ENCODE measurements at places on chromosomes 7 and 10.

- no peak for DNase-seq
Measured at GRCh38 chr10:84293574-84294016, 34.8 kb upstream of the CCSER2 start.

DNA sequence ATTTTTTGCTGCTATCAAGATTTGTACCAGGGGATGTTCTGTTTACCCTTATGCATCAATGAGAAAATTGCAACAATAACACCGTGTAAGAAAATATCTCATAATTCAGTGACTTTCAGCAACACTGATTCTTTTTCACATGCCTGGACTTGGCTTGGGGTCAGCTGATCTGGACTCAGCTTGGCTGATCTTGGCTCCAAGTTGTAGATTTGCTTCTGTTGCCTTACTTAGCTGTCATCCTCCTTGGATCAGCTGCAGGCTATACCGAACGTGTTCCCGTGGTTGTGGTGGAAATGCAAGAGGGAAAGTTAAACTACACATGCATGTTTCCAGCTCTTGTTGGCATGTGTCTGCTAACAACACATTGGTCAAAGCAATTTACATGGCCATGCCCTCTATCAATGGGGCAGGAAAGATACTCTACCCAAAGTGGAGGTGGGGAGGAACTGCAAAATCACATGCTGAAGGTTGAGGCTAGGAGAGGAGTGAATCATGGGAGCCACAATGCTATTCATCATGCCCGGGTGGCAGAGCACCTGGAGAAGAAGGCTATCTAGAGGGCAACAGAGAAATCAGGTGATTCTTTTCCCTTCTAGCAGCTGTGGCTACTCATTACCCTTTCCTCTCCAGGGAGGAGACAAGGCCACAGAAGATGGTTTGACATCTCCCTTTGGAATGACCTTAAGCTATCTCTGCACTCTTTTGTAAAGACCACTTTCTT lies 1276.3 kb upstream of the AUTS2 start:
- DNase-seq, result no peak

- peak; percentile 65 for DNase-seq
Measured at GRCh38 chr10:72260976-72261783, 12.5 kb upstream of the DDIT4 start.

DNA sequence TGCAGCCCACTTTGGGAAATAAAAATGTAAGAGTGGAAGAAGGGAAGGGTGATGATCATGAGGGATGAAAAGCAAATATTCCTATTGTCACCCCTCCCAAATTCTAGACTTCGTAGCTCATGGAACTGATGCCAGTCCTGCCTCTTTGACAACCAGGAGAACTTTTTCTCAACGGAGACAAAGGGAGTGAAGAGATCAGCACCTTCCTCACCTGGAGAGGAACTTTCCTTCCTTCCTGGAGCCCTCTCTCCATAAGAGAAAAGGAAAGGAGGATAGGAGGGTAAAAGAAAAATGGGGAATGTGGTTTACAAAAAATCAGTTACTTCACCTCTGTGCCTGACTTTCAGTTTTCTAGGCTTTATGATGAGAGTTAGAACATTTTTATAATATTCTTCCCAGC lies 3.4 kb downstream of the TBX20 start:
- no peak for DNase-seq

GRCh38 chr7:95316588-95316987 lies 7.7 kb downstream of the PON1 start:
- no peak for DNase-seq

- DNase-seq, result no peak
Measured at GRCh38 chr10:16968416-16969041, 151.3 kb upstream of the RSU1 start.

- DNase-seq, result no peak
Measured at GRCh38 chr10:115167751-115168150, 74.6 kb downstream of the ATRNL1 start.

DNA sequence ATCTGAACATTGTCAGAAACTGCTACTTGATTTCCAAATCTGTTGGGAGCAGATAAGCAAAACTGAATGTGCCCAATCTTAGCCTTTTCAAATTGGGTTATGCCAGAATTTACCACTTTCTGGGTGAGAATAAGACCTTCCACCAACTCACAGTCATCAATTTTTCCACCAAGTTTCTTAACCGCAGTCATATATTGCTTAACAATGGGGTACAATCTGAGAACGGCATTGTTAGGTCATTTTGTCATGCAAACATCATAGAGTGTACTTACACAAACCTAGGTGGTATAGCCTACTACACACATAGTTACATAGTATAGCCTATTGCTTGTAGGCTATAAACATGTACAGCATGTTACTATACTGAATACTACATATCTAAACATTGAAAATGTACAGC lies 16.0 kb downstream of the MRPS33 start:
- DNase-seq, result no peak

- no peak for DNase-seq
Measured at GRCh38 chr7:116298055-116298454, 87.7 kb downstream of the TES start.

GRCh38 chr7:143013893-143014292 lies 13.0 kb downstream of the OR9A2 start:
- DNase-seq, result no peak

- DNase-seq, result no peak
Measured at GRCh38 chr10:94123258-94123995, 129.7 kb downstream of the PLCE1 start.

GRCh38 chr10:130127364-130128061 lies 8.7 kb upstream of the GLRX3 start:
- peak; percentile 64 for DNase-seq

GRCh38 chr7:152180048-152180447 lies 154.6 kb downstream of the GALNT11 start:
- no peak for DNase-seq

DNA sequence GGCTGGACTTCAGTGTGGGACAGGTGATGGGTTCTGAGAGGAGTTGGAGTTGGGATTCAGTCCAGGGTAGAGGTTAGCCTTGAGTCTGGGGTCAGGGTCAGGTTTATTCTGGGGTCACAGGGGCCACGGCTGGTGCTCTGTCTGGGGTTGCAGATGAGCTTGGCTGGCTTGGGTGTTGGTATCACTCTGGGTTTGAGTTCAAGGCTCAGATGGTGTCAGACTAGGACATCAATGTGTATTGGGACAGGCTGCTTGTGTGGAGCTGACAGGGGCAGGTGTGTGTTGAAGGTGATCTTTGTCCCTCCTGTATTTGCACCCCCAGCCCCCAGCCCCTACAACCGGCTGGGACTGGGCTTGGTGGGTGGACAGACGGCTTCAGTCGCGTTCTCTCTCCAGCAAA lies 26.8 kb downstream of the TMEM270 start:
- no peak for DNase-seq

DNA sequence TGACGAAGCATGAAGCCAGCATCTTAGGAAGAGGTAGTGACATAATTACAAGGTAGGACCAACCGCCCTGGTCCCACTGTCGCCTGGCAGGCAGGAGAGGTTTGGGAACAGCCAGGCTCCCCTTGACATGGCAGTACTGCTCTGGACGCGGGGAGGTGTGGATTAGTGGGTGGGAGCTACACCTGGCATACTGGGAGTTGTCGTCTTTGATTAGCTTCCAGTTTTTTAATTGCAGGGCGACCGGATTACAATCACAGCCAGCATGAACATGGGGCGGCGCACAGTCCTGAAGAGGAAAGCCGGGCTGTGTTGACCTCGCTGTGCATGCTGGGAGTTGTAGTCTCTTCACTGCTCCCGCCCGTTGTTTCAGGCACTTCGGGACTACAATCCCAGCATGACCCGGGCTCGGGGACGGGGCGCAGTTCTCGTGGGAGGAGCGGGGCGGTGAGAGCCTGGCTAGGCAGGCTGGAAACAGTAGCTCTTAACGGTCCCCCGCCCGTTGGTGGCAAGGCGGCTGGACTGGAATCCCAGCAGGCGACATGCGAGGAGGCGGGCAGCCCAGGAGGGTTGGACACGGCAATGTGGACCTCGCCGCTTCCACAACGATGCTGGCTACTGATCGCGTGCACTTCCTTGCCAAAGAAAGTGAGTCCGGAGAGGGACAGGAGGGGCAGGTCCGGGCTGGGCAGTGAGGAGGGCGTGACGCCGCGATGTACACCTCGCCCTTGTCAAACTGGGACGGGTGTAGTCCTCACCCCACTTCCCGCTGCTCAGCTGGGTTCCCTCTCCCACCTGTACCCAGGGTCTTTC lies 98.0 kb upstream of the ZNF722 start:
- DNase-seq, result peak; percentile 94

GRCh38 chr7:136131304-136131630 lies 154.1 kb upstream of the MTPN start:
- DNase-seq, result no peak

DNA sequence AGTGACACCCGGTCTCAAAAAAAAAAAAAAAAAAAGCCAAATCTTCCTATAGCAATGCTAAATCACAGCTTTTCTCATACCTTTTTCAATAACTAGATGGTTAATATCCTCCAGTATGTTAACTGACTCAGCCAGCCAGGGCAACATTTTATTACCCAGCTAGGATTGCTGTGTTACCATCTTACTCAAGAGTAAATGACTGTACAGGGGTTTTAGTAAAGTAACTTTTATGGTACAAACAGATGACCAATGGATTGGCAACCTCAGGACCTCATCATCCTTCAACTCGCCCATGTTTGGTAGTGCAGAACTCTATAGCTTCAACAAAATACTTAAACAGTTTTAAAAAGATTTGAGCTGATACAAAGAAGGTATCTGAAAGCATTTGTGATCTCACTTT lies 59.5 kb downstream of the HBP1 start:
- no peak for DNase-seq

- no peak for DNase-seq
Measured at GRCh38 chr7:124263232-124263827, 230.5 kb upstream of the TMEM229A start.

- DNase-seq, result no peak
Measured at GRCh38 chr7:79401254-79401653, 52.2 kb downstream of the MAGI2 start.

- DNase-seq, result no peak
Measured at GRCh38 chr7:51918581-51918980, 602.0 kb upstream of the COBL start.

DNA sequence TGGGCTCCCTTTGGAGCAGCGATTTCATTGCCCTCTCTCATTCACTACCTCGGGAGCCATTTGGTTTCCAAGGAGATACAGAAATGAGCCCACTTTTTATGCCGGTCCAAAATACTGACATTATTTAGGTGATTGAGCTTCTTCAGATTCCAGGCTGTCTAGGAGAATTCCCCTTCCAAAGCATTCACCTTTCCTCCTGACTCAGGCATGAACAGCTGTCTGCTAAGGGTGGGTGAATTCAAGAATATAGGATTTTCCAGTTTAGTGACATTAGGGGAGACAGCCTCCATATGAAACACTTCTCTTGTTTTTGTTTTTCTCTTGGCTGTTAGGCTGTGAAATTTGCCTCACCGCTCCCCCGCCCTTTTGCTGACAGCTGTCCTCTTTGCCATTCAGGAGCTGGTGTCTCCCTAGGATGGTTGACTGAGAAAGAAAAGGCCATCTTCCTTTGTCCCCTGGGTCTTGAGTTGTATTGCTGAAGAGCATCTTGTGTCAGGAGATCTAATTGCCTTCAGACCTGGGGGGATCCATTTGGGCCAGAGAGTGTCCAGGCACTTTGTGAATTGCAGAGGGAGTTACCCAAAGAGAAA lies 56.7 kb downstream of the LRRC4 start:
- DNase-seq, result no peak

GRCh38 chr10:93991596-93992284 lies 2.0 kb upstream of the PLCE1 start:
- DNase-seq, result no peak

DNA sequence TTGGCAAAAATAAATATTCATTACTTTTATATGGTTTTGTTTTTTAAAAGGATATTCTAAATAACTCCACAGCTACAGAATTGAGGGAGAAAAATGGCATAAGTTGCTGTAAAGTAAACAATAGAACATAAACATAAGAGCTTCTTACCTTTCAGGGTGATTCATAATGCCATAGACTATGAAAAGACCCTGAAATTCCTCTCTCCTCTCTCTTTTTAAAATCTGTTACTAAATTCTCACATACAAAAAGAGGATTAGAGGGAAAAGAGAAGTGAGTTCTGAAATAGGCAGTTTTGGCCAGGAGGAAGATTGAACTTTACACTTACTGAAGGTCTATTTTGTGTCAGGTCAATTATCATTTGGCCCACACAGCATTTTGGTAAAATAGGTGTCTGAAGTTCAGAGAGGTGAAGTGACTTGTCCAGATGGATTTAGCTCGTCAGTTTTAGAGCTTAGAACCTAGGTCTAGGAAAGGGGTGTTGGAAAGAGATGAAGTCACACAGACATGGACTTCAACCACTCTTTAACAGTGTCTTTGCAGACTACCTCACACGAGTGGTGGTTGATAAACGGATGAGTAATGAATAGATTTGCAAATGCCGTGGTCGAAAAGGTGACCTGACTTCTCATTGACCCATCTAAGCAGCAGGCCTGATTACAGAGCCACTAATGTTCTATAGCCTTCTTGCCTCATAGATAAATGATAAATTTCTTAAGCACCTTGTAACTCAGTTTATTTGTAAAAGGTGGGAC lies 190.6 kb upstream of the CCDC6 start:
- no peak for DNase-seq

DNA sequence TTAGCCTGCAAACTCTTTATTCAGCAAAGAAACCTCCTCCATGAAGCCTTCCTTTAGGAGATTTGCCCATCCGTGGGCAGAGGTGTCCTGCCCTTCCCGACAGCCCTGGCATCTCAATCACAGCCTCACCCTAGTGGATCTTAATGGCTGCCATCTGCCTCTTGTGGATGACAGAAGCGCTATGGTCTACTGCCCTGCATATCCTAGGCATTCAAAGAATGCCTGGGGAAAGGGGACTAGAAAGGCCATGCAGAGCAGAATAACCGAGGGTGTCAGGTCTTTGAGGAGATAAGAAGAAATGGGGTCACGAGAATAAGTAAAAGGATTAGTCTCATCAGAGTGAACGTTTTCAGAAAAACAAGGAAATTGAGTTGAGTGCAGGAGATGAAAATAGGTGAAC lies 57.7 kb upstream of the SPOCK2 start:
- DNase-seq, result no peak

DNA sequence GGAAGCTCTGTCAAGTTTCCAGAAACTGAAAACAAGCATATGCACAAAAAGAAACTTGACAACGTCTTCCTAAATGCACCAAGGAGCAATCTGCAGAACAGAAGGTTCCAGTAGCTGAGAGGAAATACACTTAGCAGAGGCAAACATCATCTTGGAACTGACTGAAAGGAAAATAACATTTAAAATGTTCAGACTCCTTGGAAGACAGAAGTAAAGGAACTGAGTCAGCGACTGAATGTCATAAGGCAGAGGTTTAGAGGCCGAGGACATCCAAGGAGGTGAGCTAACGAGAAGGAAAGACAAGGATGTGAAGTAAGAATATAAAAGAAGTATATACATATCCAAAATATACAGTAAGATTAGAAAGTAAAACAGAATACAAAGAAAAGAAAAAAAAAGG lies 24.1 kb downstream of the SEMA3D start:
- DNase-seq, result no peak

- DNase-seq, result no peak
Measured at GRCh38 chr7:134737566-134738345, 41.7 kb upstream of the CALD1 start.

All from B cell (primary cell).